ENCODE measurements at places on chromosomes 11 and 22.

GRCh38 chr11:115618428-115618827 is 114.2 kb upstream of the CADM1 start:
- DNase-seq = no peak

- DNase-seq = no peak
These were observed 44.1 kb downstream of the GNB1L start for GRCh38 chr22:19810381-19811201.

GRCh38 chr11:132051704-132052103 is 681.3 kb downstream of the NTM start:
- no peak for DNase-seq

DNA sequence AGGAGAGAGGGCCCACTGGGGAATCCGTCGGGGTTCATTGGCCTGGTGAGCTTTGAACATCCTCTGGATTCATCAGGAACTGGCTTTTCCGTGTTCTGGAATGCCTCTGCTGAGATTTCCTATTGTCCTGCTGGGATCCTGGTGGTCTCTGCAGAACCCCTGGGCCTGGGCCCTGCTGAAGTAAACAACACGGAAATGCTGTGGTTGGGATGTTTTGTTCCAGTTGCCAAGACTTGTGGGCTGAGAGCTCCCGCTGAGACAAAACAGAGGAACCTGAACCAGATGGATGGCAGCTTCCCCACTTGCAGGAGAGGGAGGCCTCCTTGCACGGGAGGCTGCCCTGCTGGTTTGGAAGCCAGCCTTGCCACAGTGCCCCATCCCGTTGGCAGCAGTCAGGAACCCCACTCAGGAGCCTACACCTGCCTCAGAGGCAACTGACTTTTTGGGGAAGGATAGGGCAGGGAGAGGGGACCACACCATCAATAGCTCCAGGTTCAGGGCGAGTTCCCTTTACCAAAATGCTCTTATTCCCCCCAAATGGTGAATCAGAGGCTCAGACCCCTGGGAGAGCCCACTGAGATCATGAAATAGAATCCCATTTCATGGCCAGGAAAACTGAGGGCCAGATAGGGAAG is 60.7 kb downstream of the LRRC32 start:
- DNase-seq = no peak

GRCh38 chr11:29679996-29680395 is 336.8 kb downstream of the KCNA4 start:
- no peak for DNase-seq

Measured in SK-N-MC (cell line).